T-helper 17 cell (primary cell): ENCODE measurements at places on chromosomes 5 and 9. TPM values are rescaled to one million over a fixed set of nuclear protein-coding genes. Genes with fewer than 3 reads are reported as not detected.

GRCh38 chr9:89576404-89576839 is 28.4 kb upstream of the GADD45G start:
- H3K4me1 ChIP-seq: peaks cover 11% of the 10 kb centered on the region
- no peak for DNase-seq
- H3K36me3 ChIP-seq: peaks cover 8% of the 10 kb centered on the region
- peaks cover 67% of the 10 kb centered on the region for H3K27me3 ChIP-seq
- H3K4me3 ChIP-seq: no peak overlapping the region
- no peak overlapping the region for H3K27ac ChIP-seq

- no peak overlapping the region for H3K4me3 ChIP-seq
- H3K36me3 ChIP-seq: no peaks in the 10 kb centered on the region
- no peak overlapping the region for H3K27ac ChIP-seq
- peaks cover 28% of the 10 kb centered on the region for H3K27me3 ChIP-seq
- H3K4me1 ChIP-seq: peaks cover 13% of the 10 kb centered on the region
Measured at GRCh38 chr9:97386265-97386633, 25.6 kb upstream of the TDRD7 start.

ELOVL7 gene
- 2.0 TPM for total RNA-seq

ARID3C gene
- total RNA-seq: not detected

DNA sequence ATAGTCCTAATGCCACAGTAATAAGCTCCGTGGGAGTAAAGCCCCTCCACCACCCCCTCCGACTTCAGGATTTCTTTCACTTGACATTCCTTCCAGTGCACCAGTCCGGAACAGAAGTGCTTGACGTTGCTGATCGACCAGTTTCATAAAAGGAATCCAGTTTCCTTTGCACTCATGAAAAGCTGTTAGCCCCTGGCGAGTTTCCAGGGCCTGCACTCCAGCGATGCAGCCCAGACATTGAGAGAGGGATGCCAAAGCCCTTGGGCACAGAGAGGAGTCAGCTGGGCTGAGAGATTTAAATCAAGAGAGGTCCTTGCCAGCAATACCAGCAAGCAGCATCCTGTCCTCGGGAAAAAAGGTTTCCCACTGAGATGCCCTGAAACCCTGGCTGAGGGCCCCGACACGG is 170.1 kb downstream of the GABBR2 start:
- no peaks in the 10 kb centered on the region for H3K36me3 ChIP-seq
- H3K27me3 ChIP-seq: peaks cover 22% of the 10 kb centered on the region
- H3K27ac ChIP-seq: no peak overlapping the region
- no peak for DNase-seq
- no peak overlapping the region for H3K4me3 ChIP-seq

DNA sequence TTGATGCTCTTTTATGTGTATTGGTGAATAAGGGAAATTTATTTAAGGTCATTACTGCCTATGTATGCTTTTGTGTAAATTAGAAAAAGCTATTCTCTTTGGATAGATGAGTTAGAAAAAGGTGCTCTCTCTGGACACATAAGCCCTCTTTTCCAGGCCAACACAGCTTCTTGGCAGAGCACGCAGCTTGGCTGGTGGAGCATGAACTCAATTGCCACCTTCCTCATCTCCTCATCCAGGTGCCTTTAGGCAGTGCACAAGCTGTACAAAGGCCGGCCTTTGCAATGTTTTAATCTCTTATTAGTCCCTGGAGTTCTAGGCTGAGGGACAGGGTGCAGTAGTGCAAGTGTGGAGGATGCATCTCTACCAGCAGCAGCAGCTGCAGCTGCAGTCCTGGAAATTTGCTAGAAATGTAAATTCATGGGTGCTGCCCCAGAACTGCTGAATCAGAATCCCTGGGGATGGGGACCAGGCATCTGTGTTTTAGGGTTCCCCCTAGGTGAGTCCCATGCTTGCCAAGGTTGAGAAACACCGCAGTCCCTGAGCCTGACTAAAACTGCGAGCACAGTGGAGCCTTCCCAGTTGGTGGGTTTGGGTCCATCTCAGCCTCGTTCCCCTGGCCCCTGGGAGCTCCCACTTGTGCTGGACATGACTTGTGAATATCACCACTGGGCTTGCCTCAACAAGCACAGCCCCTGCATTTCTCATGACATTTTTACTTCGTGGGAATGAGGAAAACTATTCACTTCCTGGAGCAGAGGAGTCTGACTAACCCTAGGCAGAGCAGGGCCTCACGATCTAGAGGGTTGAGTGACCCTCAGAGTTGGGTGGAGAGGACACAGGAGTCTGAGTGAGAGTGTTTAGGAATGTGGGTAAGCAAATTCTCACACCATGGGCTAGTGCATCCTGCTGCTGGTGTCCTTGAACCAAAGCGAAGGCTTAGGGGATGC is 272.3 kb downstream of the ZSWIM6 start:
- peaks cover 2% of the 10 kb centered on the region for H3K4me1 ChIP-seq
- no peak overlapping the region for H3K27ac ChIP-seq
- DNase-seq: no peak
- H3K27me3 ChIP-seq: peaks cover 53% of the 10 kb centered on the region

TENT4A gene
- total RNA-seq: 59.4 TPM

GRCh38 chr5:179114756-179115155 is 54.6 kb downstream of the ZNF354C start:
- H3K27me3 ChIP-seq: no peaks in the 10 kb centered on the region
- H3K36me3 ChIP-seq: no peaks in the 10 kb centered on the region
- no peak overlapping the region for H3K4me3 ChIP-seq

ADAMTS6 gene
- total RNA-seq: 1.4 TPM

GRCh38 chr5:55919625-55920024 is 68.5 kb downstream of the IL31RA start:
- H3K27me3 ChIP-seq: peaks cover 9% of the 10 kb centered on the region
- no peak overlapping the region for H3K4me3 ChIP-seq
- H3K36me3 ChIP-seq: peaks cover 2% of the 10 kb centered on the region
- H3K4me1 ChIP-seq: peaks cover 18% of the 10 kb centered on the region
- peak overlapping the region; percentile 70 for H3K27ac ChIP-seq

- no peak for DNase-seq
- H3K36me3 ChIP-seq: no peaks in the 10 kb centered on the region
- H3K27ac ChIP-seq: no peak overlapping the region
- H3K4me3 ChIP-seq: no peak overlapping the region
- no peaks in the 10 kb centered on the region for H3K4me1 ChIP-seq
- peaks cover 31% of the 10 kb centered on the region for H3K27me3 ChIP-seq
Measured at GRCh38 chr9:86549401-86549811, 195.2 kb upstream of the TUT7 start.
